ENCODE measurements at places on chromosomes 16 and 17.
A peak's percentile ranks its signal among the peaks of the same experiment; 100 is the strongest.

DNA sequence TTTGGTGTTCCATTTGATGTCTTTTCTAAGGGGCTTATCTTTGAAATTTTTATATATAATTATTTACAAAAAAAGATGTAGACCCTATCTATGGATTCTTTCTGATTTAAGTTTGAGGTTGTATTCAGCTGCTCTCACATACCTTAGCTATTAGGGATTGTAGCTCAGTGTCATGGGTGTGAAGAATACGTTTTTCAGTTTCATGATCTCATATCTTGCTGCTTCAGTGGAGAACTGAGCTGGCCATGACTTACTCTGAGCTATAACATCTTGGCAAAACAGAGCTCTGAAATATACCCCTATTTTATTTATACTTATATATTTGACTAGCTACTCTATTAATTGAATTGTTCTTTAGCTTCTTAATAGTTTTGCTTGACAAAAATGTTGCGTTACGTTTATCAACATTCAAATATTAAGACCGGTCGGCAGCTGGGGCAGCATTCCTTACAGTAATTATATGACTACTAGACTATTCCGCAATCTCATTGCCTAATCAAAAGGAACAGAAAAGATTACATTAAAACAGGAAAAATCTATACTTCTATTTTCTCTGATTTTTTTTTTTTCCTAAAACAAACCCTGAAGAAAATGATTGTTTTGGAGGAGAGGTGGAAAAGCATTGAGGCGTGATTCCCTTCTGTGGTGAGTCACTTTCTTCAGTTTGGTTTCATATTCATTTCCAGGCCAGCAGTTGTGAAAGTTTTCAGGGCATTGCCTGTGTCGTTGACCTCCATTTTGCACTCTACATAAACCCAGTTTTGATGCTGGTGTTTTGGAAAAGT, 24.1 kb upstream of the KRT24 start:
- DNase-seq: no peak

GRCh38 chr17:36931697-36932382, 5.4 kb upstream of the LHX1 start:
- no peak for DNase-seq

DNA sequence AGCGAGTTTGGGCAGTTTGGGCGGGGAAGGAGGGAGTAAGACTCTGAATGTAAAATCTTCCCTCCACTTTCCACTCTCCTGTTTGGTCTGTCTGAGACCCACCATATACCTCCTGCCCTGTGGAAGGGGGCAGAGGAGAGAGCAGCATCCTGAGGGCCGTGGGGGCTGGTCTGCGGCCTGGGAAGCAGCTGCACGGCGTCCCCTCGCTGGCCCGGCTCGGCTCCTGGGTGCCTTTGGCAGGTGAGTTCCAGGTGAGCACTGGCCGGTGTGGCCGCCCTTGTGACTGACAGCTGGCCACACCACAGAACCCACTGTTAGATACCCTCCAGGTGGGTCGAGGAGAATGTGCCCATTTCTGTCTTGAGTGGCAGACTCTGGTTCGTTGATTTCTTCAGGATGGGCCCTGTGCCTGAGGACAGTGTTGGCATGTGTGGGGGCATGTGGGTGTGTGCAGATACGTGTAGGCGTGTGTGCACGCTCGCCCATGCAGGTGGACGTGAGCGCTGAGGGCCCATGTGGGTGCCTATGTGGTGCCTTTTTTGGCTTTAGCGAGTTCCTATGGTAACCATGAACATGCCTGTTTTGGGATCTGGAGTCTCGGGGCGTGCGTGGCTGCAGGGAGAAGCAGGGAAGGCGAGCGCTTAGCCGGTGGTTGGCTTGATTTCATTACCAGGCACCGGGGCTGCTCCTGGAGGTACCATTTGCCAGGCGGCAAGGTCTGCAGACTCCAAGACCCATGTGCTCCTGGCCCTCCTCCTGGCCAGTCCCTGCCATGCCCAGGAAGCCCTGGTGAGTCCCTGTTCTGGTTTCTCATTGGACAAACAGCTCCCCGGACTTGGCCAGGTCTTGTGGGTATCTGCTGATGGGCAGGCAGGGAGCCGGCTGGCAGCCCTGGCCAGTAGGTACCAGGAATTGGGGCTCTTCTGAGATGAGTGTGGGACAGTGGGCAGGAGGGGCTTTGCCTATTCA, 12.4 kb downstream of the RAP1GAP2 start:
- DNase-seq: no peak

DNA sequence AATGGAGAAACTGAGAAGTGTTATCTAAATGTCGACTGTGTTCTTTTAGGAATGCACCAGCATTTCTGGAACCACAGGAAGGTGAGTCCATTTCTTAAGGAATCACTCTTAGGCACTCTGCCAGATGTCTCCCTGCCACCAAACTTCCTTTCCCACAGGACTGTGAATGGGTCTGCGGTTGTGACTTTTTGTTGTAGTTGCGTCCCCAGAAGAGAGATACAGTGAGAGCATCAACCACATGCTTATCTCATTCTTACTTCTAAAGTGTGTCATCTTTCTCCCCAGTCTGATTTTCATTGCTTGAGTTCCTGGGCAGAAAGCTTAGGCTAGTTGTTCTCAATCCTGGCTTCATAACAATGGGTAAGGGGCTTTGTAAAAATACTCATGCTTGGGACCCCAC, 13.4 kb downstream of the ITPRIPL2 start:
- no peak for DNase-seq

GRCh38 chr17:35780950-35781349, 14.5 kb downstream of the MMP28 start:
- no peak for DNase-seq

DNA sequence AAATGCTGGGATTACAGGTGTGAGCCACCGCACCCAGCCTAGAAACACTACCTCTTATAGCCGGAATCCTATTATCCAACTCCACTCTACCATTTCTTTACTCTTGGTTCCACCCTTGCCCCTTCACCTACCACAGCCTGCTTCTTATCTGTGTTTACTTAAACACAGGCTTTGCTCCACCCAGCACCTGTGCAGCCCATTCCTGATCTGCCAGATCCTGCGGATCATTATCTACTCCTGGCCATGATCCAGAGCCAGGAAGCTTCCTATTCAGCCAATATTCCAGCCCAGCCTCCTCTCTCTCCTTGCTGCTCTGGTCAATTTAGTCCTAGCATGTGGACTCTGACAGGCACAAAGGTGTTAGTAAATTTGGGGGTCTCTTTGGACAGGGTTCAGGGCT, 98.8 kb upstream of the MED13 start:
- no peak for DNase-seq

DNA sequence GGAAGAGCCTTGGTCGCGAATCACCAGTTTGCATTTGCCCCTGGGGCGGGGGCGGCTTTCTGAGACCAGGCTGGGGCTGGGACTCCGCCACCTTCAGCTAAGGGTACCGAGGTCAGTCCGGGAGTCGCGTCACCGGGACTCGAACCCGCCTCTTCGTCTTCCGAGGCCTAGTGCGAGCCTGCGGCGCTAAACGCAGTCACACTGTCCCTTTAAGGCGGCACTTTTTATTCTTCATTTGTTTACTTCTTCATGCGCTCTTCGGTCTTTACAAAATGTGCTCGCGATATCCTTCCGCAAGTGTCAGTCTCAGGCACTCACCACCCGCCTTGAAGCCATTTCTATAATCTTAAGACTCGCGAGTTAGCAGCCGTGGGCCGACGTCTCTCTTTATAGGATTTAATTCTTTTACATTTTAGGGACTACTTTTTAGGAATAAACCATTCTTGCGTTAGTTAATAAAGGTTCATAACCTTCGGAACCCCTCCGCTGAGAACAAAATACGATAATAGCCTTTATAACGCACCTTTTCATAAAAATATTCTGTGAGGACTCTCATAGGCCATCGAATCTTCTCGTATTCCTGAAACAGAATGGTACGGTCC, 593 bp upstream of the HEXIM1 start:
- DNase-seq: peak; percentile 95

DNA sequence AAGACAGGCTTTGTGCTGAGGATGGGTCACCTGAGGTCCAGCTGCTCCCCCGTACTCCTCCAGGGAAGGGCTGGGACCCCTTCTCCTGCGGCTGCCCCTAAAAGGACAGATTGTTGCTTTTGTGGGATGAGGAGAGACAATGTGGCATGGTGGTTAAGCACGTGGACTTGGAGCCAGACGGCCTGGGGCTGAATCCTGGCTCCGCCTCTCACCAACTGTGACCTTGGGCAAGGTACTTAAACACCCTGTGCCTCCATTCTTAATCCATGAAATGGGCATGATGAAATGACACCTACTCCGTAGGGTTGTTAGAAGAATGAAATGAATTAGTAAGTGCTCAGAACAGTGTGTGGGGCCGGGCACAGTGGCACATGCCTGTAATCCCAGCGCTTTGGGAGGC, 39.6 kb upstream of the PLCG2 start:
- no peak for DNase-seq

GRCh38 chr17:43212641-43213490, 1.2 kb downstream of the TMEM106A start:
- DNase-seq: no peak

DNA sequence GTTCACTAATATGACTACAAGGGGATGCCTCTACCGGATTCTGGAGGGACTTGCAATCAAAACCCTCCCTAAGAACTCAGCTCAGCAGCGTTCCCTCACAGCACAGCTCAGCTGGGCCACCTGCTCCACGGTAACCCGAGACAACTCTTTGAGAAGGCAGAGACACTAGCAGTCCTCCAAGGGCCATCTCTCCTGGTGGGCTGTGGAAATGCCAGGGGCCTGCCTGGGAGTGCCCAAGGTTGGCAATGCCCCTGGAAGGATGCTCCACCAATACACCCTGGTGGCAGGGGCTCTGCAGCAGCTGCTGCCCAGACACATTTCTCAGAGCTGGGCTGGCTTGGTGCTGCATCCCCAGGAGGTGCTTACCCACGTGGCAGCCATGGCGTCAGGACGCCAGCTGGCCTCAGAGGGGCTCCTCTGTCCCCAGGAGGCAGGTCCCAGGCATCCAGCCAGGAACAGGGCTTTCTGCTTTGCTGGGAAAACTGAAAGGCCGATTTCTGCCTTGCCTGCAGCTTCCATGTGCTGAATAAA, 16.5 kb downstream of the CDIP1 start:
- peak; percentile 37 for DNase-seq

- peak; percentile 64 for DNase-seq
Measured at GRCh38 chr17:40399185-40399584, 18.5 kb downstream of the TOP2A start.

GRCh38 chr17:51662204-51663056, 402.1 kb downstream of the UTP18 start:
- no peak for DNase-seq

DNA sequence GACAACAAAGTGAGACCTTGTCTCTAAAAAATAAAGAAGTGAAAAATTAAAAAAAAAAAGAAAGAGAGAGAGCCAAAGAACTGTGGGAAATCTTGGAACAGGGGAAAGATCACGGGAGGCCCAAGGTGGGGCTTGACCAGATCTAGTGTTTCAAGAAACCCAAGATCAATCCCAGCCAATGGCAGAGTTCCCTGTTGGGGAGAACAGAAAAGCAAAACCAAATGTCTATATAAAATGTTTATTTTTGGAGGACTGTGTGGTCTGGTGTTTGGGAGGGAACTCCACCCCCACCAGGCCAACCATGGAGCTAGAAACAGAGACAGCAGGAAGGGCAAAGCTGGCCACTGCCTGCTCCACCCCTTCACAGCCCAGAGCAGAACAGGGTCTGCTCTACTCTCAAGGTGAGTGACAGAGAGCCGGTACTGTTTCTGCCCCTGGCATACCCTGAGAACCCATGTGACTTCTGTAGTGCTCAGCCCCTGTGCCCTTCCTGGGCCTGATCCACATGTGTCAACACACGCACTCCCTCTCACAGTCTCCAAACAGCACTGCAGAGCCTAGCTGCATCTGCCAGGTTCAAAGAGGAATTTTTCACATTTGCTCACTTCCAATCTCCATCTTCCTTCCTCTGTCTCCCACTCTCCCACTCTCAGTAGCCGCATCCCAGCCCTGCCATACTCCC, 3.7 kb downstream of the TMEM101 start:
- DNase-seq: no peak

DNA sequence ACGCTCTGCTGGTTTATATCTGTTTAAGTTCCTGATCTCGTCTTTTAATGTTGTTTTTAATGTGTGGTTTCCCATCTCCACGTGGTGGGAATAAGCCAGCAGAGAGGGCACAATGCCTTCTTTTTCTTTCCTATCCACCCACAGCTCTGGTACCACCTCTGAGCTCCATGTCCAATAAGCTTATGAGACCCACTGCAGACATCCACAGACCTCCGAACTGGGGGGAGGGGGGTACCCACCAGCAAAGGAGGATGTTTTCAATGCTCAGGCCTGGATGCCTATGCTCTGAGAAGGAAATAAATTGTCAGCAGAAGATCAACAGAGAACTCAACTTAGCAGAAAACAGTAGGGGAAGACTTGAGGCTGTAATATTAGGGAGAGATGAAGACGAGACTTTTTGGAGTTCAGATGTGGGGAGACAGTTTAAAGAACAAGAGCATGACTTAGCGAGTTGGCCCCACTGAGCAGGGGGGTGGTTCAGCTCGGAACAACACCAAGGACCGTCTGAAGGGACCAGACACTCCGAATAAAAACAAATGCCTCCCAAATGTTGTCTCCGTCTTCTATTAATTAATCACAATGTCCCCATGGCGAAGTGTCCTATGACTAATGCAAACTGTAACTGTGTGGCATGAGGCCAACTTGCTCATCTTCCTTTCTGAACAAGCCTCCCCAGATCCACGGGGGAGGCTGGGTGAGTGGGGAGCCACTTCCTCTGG, 62.7 kb downstream of the GAS7 start:
- peak; percentile 83 for DNase-seq

GRCh38 chr16:54210452-54211125, 76.0 kb downstream of the IRX3 start:
- no peak for DNase-seq

GRCh38 chr16:11557801-11558200, 28.9 kb downstream of the LITAF start:
- no peak for DNase-seq

GRCh38 chr16:47599512-47599911, 138.4 kb downstream of the PHKB start:
- no peak for DNase-seq

DNA sequence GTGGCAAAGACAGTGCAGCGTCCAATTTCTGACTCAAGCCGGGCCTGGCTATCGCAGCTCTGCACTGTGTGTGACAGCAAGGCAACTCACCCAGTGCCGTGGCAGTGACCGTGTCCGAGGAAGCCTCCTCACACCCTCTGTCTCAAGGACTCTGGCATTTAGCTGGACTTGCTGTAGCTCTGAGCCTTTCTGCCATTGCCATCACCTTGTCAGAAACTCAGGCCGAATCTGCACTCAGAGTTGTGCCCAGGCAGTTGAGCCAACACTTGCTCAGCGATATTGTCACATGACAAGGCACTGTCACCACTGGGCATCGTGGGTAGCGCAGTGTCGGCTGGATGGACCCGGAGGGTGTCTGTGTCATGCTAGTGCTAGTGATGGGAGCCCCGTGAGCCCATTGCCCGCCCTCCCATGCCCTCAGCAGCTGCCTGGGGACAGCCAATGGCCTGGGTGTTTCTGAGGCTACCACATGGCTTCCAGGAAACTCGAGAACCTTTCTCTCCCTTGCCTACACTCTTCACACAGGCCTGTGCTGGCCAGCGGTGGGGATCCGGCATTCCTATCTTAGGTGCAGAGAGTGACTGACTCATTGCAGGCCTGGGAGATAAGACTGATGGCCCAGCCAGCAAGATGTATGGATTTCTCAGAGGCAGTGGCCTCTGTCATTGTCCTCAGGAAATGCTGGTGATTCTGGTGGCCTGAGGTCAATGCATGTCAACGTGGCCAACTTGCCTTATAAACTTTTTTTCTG, 22.1 kb upstream of the STH start:
- DNase-seq: no peak
